K562 (cell line): ENCODE measurements at places on chromosomes 7 and 10. TPM values are rescaled to one million over a fixed set of nuclear protein-coding genes. Genes with fewer than 3 reads are reported as not detected.

DNA sequence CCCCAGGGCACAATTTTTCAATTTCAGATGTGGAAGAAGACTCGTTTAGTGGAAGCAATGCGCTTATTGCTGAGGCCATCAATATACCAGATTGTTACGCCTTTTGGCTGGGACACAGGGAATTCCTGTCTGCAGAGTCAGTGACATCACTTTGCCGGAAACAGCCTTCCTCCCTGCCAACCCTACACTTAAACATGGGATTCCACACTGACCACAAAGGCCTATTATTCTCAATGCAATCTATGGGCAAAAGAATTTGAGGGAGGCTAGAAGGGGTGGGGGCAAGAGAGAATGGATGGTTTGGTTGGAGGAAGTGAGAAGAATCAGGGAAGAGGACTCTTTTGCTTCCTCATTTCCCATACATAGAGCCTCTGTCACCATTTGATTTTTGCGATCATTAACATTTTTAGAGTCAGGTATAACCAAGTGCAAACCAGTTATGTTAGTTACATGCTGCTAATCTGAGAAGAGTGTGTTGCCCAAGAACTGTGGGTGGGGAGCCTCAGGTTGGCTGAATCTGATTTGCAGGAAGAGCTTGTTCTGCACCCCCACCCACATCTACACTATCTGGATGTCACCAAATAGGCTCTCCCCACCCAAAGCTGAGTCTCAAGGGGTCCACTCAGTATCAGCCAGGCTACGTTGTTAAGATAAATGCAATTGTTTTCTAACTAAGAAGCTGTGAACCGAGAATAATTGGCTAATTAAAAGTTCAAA lies 58.2 kb downstream of the ENTPD1 start:
- no peak overlapping the region for H3K27ac ChIP-seq
- no peaks in the 10 kb centered on the region for H3K27me3 ChIP-seq
- DNase-seq: no peak
- no peak overlapping the region for H3K4me3 ChIP-seq
- H3K36me3 ChIP-seq: no peaks in the 10 kb centered on the region

GRCh38 chr10:48454302-48455054 lies 148.0 kb downstream of the MAPK8 start:
- peaks cover 37% of the 10 kb centered on the region for H3K4me1 ChIP-seq
- peak overlapping the region; percentile 9; the same call in 2 of the 3 replicates for H3K27ac ChIP-seq
- H3K27me3 ChIP-seq: no peaks in the 10 kb centered on the region
- no peak overlapping the region for H3K4me3 ChIP-seq

GRCh38 chr7:125278318-125278717 lies 348.7 kb upstream of the POT1 start:
- no peaks in the 10 kb centered on the region for H3K27me3 ChIP-seq
- H3K27ac ChIP-seq: no peak overlapping the region
- H3K4me1 ChIP-seq: no peaks in the 10 kb centered on the region
- H3K4me3 ChIP-seq: no peak overlapping the region
- H3K36me3 ChIP-seq: no peaks in the 10 kb centered on the region

DNA sequence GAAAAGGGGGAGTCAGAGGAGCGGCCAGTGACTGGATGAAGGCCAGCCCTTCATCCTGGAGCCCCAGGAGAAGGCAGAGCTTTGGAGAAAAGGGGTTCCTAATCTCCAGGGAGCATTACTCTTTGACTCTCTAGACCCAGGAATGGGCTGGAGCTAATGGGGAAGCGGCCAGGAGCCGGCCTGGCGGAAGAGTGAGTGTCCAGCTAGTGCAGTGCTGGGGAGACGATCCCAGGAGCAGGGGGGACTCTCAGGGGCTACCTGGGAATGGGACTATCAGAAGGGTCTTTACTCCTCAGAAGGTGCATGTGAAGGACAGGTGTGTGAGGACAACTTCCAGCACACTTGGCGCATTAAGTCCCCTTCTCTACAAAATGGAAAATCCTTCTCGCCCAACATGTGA lies 2.4 kb upstream of the PAX2 start:
- no peak for DNase-seq
- peaks cover 29% of the 10 kb centered on the region for H3K4me1 ChIP-seq
- H3K27ac ChIP-seq: no peak overlapping the region
- no peak overlapping the region for H3K4me3 ChIP-seq
- H3K27me3 ChIP-seq: peaks cover 74% of the 10 kb centered on the region
- no peaks in the 10 kb centered on the region for H3K36me3 ChIP-seq

DNA sequence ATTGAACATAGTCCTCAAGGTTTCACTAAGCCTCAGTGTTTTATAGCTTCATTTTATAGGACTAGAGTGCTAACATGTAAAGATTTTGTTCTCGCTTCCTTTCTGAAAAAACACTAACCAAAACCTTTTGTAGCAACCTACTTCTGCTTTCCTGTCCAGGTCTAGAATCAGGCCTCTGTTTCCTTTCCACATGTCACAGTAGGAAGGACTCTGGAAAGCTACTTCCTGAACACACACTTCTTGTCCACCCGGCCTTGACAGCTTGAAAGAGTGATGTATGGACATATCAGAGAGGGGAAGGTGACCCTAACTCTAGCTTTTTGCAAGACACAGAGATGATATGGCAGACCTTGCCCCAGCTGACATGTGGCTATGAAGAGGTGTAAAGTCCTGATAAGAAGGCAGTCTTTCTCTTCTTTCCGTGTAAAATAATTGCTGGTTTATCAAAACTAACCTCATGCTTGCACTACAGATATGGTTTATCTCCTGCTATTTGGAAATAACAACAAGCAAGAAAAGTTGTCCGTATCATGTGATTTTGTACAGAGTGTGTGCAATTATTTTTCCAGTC lies 175.4 kb downstream of the SKAP2 start:
- H3K4me1 ChIP-seq: no peaks in the 10 kb centered on the region
- H3K27ac ChIP-seq: no peak overlapping the region
- H3K27me3 ChIP-seq: no peaks in the 10 kb centered on the region
- peak; percentile 15 for DNase-seq
- no peaks in the 10 kb centered on the region for H3K36me3 ChIP-seq
- no peak overlapping the region for H3K4me3 ChIP-seq

DNA sequence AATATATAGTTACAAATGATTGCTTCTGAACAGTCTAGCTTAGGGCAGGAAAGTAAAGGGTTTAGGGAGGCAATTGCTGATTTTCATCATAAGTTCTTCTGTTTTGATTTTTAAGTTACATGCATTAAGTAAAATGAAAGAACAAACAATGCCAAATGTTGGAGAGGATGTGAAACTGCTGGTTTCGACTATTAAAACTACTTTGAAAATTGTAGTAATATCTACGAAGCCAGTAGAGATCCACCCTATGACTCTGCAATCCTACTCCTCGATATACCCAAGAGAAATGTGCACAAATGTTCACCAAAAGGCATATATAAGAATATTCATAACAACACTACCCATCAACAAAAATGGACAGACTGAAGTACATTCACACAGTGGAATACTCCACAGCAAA lies 24.3 kb downstream of the PDZD8 start:
- H3K27ac ChIP-seq: no peak overlapping the region
- H3K4me3 ChIP-seq: no peak overlapping the region
- H3K36me3 ChIP-seq: peaks cover 2% of the 10 kb centered on the region; the same call in 1 of the 3 replicates
- no peak for DNase-seq
- no peaks in the 10 kb centered on the region; the same call in 1 of the 2 replicates for H3K4me1 ChIP-seq
- H3K27me3 ChIP-seq: no peaks in the 10 kb centered on the region

- no peak overlapping the region for H3K4me3 ChIP-seq
- peaks cover 52% of the 10 kb centered on the region for H3K4me1 ChIP-seq
- no peaks in the 10 kb centered on the region for H3K27me3 ChIP-seq
- DNase-seq: no peak
- no peaks in the 10 kb centered on the region for H3K36me3 ChIP-seq
These were observed 67.2 kb downstream of the ADD3 start for GRCh38 chr10:110074758-110075671.

- peaks cover 24% of the 10 kb centered on the region for H3K4me1 ChIP-seq
- no peak for DNase-seq
- no peaks in the 10 kb centered on the region for H3K27me3 ChIP-seq
- no peak overlapping the region for H3K4me3 ChIP-seq
- no peak overlapping the region for H3K27ac ChIP-seq
These were observed 120.2 kb downstream of the MAD1L1 start for GRCh38 chr7:2112261-2113198.

NPTX2 gene
- 0.07 TPM in 1 of 2 replicates, not detected in the other for total RNA-seq

DNA sequence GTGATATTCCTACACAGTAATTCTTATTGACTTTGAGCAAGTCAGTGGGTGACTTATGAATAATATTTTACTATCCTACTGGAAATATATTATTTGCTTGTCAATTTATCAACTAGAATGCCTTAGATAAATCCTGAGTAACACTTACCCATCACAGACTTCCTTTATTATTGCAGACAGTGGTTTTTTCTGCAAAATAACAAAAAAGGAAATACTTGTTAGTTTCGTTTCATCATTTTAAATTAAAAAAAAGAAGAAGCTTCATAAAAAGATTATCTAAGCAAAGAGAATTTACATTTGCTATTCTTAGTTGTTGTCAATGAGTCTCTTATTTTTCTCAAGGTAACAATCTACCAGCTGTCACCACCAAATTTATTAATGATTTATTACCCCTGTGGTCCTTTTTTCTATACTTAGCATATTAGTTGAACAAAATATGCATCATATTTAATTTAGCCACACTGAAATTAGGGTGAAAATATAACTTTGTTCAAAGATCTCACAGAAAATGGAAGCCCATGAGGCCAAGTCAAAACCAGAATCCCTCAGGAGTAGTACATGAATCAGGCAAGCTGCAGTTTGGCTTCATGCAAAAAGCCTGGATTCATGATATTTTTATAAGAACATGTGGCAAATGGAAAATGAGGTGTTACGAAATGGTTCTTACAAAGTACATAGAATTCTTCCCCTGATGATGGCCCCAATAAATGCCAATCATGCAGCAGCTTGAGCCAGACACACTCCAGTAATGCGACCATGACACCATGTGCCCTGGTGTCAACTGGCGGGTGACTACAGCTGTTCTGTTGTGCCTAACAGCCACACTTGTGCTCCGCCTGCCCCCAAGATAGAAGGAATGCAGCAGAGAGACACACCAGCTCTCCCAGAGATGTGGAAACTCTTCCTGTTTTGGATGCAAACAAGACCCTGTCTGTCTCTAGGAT lies 132.6 kb downstream of the ELMO1 start:
- no peaks in the 10 kb centered on the region for H3K27me3 ChIP-seq
- H3K4me1 ChIP-seq: no peaks in the 10 kb centered on the region
- H3K36me3 ChIP-seq: no peaks in the 10 kb centered on the region
- H3K4me3 ChIP-seq: no peak overlapping the region

DNA sequence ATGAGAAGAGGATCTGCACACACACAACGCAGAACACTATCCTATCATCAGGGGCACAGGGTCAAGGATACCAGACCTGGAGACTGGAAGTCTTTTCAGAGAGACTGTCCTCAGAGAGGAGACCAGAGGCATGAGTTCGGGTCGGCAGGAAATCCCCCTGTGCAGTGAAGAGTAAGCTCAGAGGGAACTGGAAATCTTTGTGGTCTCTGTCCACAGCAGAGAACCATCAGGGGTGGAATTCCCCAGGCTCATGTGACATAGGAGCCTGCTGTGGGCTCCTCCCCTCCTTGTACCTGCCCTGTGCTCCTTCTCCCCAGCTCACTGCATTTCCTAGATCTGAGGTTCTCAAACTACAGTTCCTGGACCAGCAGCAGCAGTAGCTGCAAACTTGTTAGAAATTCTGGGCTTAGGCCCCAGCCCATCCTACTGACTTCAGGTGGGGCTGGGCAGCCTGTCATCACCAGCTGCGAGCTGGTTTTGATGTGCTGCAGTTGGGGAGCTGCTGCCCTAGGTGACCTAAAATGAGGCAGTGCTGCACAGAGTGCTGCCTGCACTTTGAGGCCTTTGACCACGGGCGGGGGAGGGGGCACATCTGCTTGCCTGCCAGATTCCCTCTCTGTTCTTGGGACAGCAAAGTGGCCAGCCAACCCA lies 2.4 kb downstream of the ZMIZ2 start:
- peaks cover 19% of the 10 kb centered on the region; the same call in 2 of the 3 replicates for H3K36me3 ChIP-seq
- H3K27ac ChIP-seq: no peak overlapping the region
- H3K4me3 ChIP-seq: no peak overlapping the region
- DNase-seq: no peak

DNA sequence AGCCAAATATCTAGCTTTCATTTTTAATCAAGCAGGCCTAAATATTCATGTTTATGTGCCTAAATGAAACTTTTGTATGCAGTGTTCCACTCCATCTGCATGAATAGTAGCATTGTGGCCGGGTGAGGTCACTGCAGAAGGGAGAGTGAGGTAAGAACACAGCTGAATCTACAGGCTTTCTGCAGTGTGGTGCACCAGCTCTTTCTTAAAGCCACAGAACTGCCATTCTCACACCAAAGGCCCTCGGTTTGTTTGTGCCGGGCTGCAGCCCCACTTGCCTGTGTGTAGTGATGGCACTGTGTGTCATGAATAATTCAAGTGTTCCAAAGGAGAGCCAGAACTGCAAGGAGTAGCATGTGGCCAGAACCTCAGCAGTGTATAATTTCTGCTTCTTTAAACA lies 204.1 kb downstream of the TRIL start:
- no peak for DNase-seq
- H3K4me1 ChIP-seq: no peaks in the 10 kb centered on the region
- no peak overlapping the region for H3K27ac ChIP-seq
- H3K4me3 ChIP-seq: no peak overlapping the region
- no peaks in the 10 kb centered on the region for H3K27me3 ChIP-seq
- H3K36me3 ChIP-seq: no peaks in the 10 kb centered on the region
